Testis (tissue), 5 donors: ENCODE measurements at places on chromosomes 2 and 18. TPM values are rescaled to one million over a fixed set of nuclear protein-coding genes. Genes with fewer than 3 reads are reported as not detected.

VPS4B gene
- total RNA-seq, result 25.6 TPM

LCT gene
- total RNA-seq, result 0.47 TPM

COPS9 gene
- total RNA-seq, result 201 TPM

HTRA2 gene
- total RNA-seq, result 46.8 TPM

FSIP2 gene
- 31.8 TPM for total RNA-seq

UBXN4 gene
- total RNA-seq, result 87.7 TPM

CRYGD gene
- not detected for total RNA-seq

TMEM163 gene
- 37.3 TPM for total RNA-seq

MREG gene
- 4.3 TPM for total RNA-seq

UGT1A6 gene
- not detected for total RNA-seq

C2orf80 gene
- not detected for total RNA-seq

SEPTIN2 gene
- 310 TPM for total RNA-seq

ARL4C gene
- total RNA-seq, result 1.3 TPM

UGT1A10 gene
- total RNA-seq, result 0.68 TPM

IL18RAP gene
- total RNA-seq, result 2.4 TPM

TCF23 gene
- total RNA-seq, result 5.5 TPM

GRCh38 chr2:201407265-201407664, 44.0 kb downstream of the TRAK2 start:
- no peak for DNase-seq

DNA sequence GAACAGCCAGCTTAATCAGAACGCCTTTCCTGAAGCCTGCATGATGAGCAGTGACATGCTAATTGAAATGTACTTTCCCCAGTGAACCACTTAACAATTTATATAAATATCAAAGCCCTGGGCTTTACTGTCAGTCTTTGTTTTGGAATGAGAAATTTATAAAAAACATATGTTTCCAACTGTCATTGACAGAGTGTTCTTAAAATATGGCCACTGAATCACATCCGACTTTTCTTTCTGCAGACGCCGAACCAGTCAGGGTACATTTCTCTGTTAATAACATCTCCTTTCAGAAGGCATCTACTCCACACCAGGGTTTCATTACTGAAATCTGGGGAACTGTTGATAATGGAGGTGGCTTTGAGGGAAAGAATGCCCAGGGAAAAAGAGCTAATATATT, 343.7 kb downstream of the INSIG2 start:
- no peak for DNase-seq

DNA sequence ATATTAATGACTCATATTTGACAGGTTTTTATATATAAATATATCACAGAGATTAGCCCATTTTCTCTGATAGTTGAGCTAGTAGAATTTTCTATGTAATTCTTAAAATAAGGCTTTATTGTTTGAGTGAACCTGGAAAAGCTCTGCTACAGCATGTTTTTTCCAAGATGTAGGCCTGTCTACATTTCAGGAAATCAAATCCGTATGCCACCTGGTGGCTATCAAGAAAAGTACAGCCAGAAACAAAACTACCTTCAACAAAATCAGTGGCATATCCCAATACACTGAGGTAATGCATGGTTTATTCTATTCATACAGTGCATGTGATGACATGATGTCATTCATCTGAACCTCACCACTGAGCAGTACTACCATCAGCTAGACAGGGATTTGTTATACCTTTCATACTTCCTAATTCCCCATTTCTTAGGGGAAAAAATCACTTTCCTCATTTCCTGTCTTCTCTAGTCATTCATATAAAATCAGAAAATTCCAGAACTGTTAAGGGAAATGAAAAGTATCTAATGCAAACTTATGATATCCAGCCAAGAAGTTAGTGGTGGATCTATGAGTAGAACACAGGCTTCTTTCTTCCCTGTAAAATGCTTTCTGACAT, 310.4 kb upstream of the SYT4 start:
- DNase-seq, result peak; percentile 28

GRCh38 chr2:129253461-129253812, 726.0 kb upstream of the RAB6C start:
- peak; percentile 67 for DNase-seq

GRCh38 chr2:237413777-237414661, at the start of gene COL6A3:
TSS of gene COL6A3 (minus strand) at chr2:237414164. CDS start at chr2:237396817, 17,347 bp downstream.
- DNase-seq, result peak; percentile 78

- DNase-seq, result peak; percentile 23
These were observed 2.6 kb upstream of the GPR35 start for GRCh38 chr2:240622531-240623235.

DNA sequence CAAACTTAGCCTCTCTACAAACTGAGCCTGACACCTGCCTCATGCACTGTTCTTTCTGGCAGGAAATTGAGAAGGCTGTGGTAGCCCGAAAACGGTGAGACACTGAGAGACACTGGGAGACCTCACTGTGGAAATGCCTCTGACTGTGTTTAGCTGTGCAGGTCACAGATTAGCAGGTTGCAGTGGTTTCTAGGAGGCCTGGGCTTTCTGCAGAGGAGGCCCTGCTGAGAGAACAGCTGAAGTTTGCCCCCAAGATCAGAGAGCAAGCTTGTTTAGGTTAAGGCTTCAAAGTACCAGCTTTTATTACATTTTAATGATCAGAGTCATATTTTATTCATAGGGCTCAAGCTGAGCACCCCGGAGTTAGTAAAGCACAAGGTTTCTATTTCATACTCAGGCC, 68.7 kb upstream of the LYPD6 start:
- DNase-seq, result no peak

DNA sequence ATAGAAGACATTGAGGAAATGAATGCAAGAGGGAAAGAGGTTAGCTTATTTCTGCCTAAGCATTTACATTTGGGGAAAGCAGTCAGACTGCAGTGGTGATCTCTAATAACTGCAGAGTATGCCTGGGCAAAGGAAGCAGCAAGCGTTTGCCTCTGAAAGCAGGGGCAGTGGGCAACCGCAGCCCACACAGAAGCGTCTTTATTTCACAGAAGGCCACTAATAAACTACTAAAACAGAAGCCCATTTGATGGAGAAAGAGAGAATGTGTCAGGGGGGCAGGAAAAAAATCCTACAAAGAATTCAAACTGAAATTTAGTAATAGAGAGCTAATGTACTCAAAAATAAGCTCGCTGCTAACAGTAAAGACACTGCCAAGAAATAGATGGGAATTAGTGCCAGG, 53.1 kb downstream of the LRRTM4 start:
- DNase-seq, result no peak

- no peak for DNase-seq
These were observed at the start of gene CASP10 for GRCh38 chr2:201182650-201183364. TSS of gene CASP10 (plus strand) at chr2:201183141. CDS start at chr2:201185778, 2,637 bp downstream.

DNA sequence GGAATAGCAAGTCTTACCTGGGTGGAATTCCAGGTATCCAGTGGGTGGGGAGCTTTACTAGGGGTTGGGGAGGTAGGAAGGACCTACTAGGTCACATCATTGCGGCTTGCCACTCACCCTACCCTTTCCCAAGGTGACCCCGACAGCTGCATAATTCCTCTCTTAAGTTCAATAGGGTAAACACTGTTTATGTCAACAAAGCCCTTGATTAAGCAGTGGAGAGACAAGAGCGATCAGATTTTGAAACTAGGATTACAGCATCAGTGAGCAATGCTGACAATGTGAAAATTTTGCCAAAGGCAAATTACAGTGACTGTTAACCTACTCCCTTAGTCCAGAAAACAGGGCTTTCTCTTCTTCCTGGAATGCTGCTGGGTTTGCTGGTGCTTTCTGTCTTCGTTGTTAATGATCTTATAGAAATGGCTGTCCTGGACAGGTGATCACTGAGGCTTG, 14.5 kb downstream of the SLC19A3 start:
- no peak for DNase-seq

DNA sequence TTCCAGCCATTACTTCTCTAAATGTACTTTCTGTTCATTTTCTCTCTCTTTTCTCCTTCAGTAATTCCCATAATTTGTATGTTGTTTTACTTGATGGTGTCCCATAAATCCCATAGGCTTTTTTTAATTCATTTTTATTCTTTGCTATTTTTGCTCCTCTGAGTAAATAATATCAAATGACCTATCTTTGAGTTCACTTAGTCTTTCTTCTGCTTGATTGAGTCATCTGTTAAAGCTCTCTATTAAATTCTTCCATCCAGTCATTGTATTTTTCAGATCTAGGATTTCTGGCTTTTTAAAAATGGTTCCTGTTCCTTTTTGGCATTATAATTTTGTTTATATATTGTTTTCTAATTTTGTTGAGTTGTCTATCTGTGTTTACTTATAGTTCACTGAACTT, 13.5 kb downstream of the SP100 start:
- DNase-seq, result no peak

GRCh38 chr2:120818441-120818920, 82.8 kb downstream of the GLI2 start:
- peak; percentile 68 for DNase-seq

GRCh38 chr2:237669628-237670392, 42.4 kb downstream of the LRRFIP1 start:
- no peak for DNase-seq

DNA sequence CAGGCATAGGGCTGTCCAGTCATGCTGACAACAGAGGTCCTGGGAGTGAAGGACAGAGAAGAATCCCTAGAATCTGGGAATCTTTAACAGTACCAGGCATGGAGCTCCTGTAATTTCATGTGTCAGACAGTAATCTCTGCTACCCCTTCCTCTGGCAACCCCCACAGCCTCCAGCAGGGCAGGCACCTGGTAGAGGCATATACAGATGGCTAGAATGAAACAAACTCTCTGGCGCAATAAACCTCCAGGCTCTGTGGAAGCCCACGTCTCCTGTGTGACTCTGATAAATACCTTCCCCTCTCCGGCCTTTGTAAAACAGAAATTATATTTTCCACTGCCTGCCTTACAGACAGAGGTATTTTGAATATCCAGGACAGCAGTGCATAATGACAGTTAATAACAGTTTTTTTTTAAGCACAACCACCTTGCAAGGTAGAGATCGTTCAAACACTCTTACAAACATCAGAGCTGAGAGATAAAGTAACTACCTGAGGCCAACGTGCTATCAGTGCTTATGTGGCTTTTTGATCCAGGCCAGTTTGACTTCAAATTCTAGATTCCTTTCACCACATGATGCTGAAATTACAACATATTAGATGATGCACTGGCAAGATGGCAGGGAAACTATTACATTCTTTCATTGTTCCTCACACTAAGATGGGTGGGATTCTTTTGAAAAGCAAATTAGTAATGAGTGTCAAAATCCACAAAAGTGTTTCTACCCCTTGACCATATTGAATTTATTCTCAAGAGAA, 47.7 kb upstream of the TMEM247 start:
- no peak for DNase-seq

DNA sequence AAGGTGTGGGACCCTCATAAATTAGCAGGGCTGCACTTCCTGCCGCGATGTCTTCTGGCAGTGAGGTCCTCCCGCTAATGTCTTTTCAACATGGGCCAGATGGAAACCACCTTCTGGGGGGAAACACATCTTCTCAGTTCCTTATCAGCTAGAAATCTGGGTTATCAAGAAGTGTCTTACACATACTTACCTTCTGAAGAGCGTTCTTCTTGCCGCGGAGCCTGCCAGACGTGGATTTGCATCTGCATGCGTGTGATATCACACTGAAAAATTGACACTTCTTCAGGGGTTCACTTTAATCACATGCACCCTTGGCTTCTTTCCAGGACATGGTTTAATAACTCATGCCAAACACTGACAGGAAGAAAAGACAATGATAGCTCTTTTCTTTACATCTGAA, 163.5 kb upstream of the SOX11 start:
- no peak for DNase-seq

- no peak for DNase-seq
These were observed 8.3 kb downstream of the MYO1B start for GRCh38 chr2:191253476-191253875.

GRCh38 chr2:217832115-217832514, 170.7 kb downstream of the TNS1 start:
- no peak for DNase-seq

DNA sequence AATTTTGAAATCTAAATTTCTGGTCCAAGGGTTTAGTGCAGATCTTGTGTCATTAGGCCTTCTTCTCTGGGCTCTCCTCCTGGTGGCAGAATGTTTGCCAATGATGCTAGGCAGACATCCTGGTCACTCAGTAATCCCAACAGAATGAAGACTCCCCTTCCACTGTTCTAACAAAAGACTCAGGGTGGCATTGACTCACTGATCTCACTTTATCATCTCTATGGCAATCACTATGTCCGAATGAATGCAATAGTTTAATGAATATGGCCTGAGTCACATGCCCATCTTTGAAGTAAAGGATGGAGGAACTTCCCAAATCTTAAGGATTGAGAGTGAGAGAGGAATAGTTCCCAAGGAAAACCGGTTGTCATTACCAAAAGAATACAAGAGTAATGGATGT, 261.1 kb downstream of the KCNE4 start:
- DNase-seq, result no peak
